NCI-H2081 (cell line): ENCODE measurements at places on chromosomes 7 and 10.

DNA sequence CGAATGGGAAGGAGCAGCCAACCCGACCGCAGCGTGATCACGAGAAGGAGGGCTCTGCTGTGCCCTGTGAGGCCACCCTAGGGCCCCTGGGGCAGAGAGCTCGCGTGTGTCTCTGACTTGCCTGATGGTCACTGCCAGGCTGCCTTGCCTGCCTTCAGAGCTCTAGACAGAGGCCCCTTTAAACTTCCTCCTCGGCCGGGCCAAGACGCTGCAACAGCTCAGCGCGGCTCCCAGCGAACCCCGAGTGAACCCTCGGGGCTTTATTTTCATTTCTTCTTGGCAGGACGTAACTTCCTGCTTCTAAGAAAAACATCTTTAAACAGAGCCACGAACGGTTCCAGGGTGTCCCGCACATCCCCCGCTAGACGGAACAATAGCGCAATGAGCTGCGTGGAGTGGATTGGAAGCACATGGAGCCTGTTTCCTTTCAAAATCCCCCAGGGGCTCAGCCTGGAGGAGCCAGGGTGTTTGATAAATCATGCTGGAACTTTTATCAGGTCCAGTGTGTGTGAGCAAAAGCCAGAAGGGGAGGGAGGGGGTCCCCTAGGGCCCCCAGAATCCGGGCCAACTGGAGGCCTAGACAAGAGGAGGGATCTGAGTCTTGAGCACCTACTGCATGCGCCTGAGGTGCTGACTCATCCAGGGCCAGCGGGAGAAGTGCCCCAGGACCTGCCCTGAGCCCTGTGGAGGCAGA, 134.1 kb upstream of the GDF10 start:
- DNase-seq, result no peak

DNA sequence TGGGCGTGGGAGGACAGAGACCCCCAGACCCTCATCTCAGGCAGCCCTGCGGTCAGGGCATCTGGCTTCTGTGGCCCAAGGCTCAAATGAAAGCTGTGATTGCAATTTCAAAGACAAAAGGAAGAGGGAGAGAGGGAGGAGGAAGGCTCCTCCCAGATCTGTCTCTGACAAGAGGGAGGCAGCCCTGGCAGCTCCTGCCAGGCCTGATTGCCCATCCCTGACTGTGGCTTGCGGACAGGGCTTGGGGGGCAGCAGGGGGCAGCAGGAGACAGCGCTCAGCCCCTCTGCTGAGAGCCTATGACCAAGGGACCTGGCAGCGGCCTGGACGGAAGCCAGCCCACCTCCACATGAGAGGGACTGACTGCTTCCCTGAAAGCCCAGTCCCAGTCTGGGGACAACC, 91.8 kb downstream of the PTPRN2 start:
- DNase-seq, result peak; percentile 80

- DNase-seq, result no peak
Measured at GRCh38 chr10:23345861-23346260, 1.3 kb upstream of the C10orf67 start.

GRCh38 chr7:148697256-148698006, 1.3 kb upstream of the CUL1 start:
- no peak for DNase-seq

GRCh38 chr10:79028451-79029010, 40.2 kb upstream of the ZMIZ1 start:
- no peak for DNase-seq

GRCh38 chr7:767580-767940, 40.5 kb upstream of the PRKAR1B start:
- peak; percentile 98 for DNase-seq

GRCh38 chr7:77293046-77293445, 93.4 kb upstream of the FGL2 start:
- DNase-seq, result no peak

GRCh38 chr10:16470747-16471146, 33.9 kb downstream of the PTER start:
- DNase-seq, result no peak

- DNase-seq, result no peak
Measured at GRCh38 chr7:66331883-66332282, 126.7 kb downstream of the TPST1 start.

- no peak for DNase-seq
Measured at GRCh38 chr7:93920496-93921182, 896 bp upstream of the GNG11 start.

- DNase-seq, result peak; percentile 13
Measured at GRCh38 chr10:46228563-46229071, 58.2 kb upstream of the ANTXRL start.

GRCh38 chr7:158966780-158967390, 110.5 kb downstream of the DYNC2I1 start:
- DNase-seq, result no peak

DNA sequence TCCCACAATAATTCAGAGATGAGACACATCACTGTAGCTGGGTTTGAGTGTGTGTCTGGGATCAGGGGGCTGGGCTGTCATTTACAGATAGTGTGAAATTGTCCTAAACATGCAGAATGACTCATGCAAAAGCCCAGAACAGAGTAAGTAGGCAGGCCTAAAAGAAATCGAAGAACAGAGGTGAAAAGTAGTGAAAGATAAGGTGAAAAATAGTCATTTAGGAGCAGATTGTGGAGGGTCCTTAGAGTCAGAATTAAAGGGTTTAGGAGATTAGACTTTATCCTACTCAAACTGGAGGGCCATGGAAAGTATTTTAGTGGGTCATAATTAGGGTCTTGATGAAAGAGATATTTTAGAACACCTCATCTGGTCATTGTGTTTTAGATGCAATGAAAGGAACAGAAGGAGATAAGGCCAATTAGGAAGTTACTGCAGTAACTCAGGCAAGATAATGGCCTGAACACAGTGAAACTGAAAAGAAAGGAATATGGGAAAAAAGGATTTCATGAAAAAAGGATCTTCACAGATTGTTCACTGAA, 58.3 kb upstream of the NEBL start:
- DNase-seq, result no peak

GRCh38 chr7:131057015-131057793, 270.5 kb upstream of the MKLN1 start:
- no peak for DNase-seq

DNA sequence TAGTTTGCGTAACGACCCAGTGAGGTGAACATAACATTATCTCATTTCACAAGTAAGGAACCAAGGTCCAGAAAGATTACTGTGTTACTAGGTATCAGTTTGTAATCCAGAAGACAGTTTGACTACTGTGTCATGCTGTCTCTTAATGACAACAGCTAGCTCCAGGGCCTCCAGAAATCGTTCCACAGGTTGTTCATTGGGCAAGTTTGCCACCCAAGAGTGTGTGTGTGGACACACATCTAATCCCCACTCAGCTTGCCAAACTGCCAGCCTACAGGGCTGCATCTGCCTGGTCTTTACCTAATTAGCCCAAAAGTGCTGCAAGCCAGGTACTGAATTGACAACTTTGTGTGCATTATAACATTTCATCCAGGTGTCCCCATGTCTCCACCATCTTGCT, 27.9 kb upstream of the SLC16A12 start:
- no peak for DNase-seq

DNA sequence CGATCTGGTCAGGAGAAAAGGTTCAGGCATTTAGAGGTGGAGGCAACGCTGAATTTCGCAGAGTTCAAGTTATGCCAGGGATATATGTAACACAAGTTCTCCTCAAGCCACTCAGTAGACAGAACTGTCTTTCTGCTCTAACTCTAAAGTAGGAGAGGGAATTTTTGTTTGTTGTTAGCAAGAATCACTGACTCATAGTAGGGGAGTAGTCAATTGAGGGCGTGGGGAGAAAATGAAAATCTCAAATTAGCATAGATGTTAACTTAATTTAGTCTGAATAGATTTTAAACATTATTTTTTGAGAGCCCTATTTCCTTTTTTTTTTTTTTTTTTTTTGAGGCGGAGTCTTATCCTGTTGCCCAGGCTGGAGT, 34.6 kb downstream of the PSMC2 start:
- DNase-seq, result no peak

DNA sequence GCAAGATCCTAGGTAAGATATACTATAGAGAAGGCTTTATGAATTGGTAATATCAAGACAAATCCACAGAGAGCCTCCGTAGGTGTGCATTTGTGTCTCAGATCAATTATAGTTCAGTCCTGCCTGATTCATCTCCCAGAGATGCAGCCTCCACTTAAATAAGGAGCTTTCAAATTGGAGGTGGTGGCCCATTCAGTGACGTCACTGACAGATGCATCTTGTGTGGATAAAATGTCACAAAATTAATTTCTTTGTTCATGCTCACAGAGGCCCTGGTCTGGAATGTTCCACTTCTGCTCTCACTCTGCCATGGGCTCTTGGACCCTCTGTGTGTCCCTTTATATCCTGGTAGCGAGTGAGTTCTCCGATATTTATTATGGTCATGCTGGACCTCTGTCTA, 157.1 kb upstream of the PRSS58 start:
- DNase-seq, result no peak

- DNase-seq, result no peak
Measured at GRCh38 chr7:101198476-101198875, 2.4 kb downstream of the MOGAT3 start.

- no peak for DNase-seq
Measured at GRCh38 chr10:113049881-113050280, 99.8 kb downstream of the TCF7L2 start.

DNA sequence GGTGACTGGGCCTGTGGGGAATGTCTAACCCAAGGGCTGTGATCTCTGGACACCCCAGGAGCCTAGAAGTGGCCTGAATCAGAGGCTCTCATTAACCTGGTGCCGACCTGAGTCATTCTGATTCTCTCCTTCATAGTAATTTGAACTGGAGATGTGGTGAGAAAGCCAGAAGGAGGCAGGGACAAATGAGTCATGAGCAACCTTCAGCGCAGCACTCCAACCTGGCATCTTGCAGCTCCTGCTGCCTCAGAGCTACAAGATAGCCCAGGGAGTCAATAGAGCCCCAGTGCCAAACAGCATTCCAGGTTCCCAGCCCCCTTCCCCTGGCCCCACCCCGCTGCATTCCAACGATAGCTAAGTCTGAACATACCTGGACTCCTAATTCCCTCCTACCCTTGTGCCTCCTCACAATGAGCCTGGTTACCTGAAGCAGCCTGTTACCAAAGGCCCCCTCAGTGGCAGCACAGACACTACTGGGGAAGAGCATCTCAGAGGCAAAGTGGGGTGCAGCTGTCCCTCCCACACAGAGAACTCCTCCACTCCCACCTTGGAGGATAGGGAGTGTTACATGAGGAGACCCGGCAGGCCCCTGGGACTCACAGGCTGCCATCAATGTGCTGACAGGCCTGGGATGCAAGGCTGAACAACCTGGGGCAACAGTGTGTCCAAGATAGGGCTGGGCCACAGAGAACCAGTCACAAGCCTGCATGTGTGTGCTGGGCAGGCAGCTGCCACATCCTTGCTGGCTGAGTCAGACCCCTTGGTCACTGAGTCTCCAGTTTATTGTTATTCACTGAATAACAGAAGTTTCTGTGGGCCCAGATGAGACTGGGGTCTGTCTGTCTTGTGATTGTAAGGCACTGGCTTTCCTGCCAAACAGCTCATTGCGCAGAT, 76.8 kb upstream of the LEP start:
- DNase-seq, result no peak

DNA sequence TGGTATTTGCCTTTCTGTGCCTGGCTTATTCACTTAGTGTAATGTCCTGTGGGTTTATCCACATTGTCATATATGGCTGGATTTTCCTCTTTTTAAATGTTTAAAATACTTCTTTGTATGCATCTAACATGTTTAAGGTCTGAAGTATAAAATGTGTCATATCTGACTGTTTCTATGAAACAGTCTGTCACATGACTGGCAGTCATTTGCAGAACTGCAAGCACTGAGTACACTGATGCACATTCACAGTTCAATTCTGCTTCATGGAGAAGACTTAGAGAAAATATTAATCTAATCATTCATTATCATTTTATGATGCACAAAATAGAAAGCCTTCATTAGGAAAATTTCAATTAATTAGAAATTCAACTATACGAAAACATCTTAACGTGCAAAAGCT, 119.7 kb upstream of the PRSS58 start:
- no peak for DNase-seq

DNA sequence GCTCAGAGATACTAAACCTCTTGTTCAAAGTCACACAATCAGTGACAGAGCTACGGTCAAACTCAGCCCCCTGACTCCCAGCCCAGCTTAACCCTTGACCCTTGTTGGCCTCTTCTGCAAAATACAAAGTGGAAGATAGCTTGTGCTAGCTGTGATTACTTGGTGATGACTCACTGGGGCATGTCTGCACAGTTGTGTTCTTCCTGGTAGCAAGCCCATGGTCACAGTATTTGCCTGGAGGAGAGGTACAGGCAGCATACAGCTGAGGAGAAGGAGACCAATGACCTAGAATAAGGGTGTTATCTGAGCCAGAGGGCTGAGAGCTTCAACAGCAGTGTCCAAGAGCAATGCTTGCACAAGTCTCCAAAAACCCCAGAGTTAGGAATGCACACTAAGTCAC, 5.7 kb upstream of the HSPA12A start:
- no peak for DNase-seq

- DNase-seq, result no peak
Measured at GRCh38 chr10:73841061-73841421, 29.6 kb upstream of the NDST2 start.

DNA sequence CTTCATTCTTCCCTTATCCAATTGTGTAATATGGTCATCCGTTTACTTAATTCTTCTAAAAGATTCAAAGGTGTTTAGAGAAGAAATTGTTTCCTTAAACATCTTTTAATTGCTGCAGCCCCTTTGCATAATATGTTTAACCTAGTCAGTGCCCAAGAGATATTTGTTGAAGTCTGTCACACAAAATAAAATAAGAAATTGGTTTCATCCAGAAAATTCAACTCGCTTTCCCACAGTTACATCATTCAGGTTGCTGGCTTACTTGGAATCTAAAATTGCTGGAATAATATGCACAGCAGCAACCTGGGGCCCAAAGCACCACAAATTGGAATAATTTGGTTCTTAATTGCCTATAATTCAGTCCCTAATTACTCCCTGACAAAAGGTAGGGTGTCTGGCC, 155.1 kb upstream of the ETV1 start:
- peak; percentile 90 for DNase-seq

DNA sequence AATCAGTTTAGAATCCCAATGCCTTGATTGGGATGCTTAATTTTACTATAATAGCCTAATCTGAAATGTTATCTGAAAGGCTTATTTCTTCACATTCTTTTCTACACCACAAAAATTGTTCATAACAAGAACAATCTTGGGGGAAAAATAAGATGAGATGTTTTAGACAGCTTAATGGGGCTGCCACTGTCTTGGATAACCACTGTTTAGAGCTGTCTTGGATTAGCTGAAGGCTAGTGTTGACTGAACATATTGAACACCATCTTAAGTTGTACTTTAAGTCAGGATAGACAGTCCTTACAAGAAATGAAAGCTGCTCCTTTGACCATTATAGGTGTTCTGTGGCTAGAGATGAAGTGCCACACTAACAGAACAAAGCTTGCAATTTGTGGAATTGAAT, 501.3 kb downstream of the GFRA1 start:
- DNase-seq, result no peak
